Skeletal muscle cell (primary cell): ENCODE measurements at places on chromosomes 16 and 17.
A peak's percentile ranks its signal among the peaks of the same experiment; 100 is the strongest.

DNA sequence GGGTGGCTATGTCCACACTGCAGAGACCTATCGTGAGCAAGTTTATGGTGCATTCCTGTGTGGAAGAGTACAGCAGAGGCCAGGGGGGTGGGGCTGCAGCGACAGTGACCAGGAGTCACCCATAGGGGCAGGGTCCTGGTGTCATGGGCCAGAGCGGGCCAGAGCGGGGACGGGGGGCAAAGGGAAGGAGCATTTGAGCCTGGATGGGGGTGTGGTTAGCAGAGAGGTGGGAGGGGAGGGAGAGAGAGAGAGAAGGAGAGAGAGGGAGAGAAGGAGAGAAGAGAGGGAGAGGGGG is 17.8 kb downstream of the JPH3 start:
- no peak for DNase-seq

DNA sequence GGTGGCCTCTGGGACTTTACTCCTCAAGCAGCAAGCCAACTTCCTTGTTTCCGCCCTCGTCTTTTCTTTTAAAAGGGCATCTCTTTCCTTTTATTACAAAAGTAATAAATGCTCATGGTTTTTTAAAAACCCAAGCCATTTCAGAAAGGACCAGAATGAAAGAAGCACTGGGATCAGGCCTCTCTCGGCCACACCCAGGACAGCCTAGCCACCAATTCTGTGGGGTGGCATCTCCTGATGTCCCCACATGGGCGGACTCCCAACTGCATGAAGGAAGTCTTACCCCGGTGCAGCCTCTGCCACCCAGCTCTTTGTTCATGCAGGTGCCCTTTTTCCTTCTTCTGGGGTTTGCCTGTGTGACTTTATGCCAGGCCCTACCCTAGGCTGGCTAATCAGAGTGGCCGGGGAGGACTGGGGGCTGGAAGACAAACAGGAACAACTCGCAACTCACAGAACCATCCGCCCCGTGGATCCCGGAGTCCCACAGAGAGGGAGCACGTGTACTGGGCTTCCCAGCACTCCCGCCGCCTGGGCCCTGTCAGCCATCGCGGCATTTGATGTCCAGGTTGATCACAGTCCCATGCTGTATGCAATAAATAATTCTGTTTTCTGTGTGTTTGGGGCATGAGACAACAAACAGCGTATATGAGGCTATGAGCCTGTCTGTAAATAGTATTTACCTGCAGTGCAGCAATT is 2.6 kb upstream of the RASD1 start:
- no peak for DNase-seq

DNA sequence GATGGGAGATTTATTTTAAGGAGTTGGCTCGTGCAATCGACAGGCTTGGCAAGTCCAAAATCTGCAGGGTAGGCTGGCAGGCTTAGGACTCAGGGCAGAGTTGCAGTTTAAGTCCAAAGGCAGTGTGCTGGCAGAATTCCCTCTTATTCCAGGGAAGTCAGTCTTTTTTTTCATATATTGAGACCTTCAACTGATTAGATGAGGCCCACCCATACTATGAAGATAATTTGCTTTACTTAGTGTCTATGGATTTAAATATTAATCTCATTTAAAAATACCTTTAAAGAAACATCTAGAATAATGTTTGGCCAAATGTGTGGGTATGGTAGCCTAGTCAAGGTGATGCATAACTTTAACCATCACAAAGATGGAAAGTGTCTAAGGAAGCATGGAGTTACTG is 99.8 kb downstream of the CNTNAP4 start:
- DNase-seq: no peak

DNA sequence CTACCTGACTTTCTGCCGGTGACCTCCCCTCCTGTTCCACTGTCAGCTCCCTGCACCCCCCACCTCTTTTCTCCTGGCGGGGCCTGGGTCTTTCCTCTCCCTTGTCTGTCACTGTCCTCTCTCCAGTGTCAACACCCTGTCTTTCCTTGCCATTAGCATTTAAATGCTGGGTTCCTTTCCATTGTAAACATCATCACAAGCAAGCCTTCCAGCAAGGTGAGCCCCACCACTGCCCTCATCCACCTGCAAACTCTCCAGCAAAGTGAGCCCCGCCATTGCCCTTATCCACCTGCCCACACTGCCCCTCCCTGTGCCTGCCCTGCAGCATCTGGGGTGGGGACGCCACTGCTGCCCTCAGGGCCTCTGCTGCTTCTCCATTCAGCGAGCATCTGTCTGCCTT is 195.0 kb downstream of the ENGASE start:
- no peak for DNase-seq

DNA sequence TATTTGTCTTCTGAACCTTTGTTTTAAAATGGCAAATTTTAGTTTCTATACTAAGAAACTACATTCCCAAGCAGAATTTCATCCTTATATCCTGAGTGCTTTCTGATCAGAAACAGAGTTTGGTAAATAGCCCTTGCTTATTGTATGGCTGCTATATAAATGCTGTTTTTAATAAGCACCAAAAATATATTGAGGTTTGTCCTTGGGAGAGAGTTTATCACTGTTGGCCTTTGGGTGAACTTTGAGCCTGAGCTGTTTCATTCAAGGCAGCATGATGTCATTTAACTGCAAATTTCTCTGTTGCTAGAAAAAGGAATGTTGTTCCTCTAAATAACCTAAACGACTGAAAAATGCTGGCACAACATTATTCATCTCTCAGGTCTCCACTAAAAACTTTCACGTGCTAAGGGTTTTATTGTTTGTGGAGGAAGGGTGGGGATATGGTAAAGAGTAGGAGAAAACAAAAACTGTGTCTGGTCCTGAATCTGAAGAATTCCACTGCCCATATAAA is 334.3 kb upstream of the TBX2 start:
- DNase-seq: no peak

- DNase-seq: no peak
Measured at GRCh38 chr16:73526011-73526804, 478.3 kb upstream of the ZFHX3 start.

GRCh38 chr16:48535831-48536613 is 74.0 kb downstream of the N4BP1 start:
- peak; percentile 65 for DNase-seq

- no peak for DNase-seq
Measured at GRCh38 chr16:16821261-16821660, 442.3 kb downstream of the NPIPA7 start.

GRCh38 chr17:43176119-43176570 is 5.1 kb downstream of the NBR1 start:
- no peak for DNase-seq

GRCh38 chr17:73592501-73592961 is 51.7 kb downstream of the SDK2 start:
- DNase-seq: no peak

DNA sequence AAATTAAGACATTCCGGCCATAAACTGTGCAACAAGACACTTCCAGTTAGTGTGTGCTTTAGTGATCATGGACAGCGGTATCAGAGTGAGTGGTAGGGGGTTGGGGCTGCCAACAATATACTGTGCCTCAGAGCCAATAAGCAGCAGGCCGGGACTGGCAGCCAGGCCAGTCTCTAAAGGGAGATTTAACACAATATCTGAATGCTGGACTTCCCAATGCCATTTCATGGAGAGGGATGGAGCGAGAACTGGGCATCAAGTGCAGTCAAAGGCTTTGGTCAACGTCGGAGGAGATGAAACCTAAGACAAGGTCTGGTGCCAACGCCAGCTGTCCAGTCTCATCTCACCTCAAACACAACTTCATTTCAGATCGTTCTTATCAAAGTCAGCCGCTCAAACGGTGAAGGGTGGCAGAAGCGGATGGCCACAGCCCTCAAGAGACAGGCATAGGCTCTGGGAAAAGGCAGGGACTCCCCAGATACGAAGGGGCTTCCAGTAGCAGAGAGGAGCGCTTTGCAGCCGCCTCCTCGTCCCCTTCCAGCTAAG is 935 bp downstream of the USP32 start:
- DNase-seq: peak; percentile 27

GRCh38 chr17:48228720-48229119 is 121.2 kb downstream of the SNX11 start:
- no peak for DNase-seq

GRCh38 chr16:57239107-57239506 is 6.0 kb upstream of the ARL2BP start:
- DNase-seq: no peak

GRCh38 chr17:12734926-12735325 is 54.4 kb upstream of the ARHGAP44 start:
- DNase-seq: no peak

- no peak for DNase-seq
Measured at GRCh38 chr16:35200662-35201061, 1741.2 kb downstream of the TP53TG3F start.

DNA sequence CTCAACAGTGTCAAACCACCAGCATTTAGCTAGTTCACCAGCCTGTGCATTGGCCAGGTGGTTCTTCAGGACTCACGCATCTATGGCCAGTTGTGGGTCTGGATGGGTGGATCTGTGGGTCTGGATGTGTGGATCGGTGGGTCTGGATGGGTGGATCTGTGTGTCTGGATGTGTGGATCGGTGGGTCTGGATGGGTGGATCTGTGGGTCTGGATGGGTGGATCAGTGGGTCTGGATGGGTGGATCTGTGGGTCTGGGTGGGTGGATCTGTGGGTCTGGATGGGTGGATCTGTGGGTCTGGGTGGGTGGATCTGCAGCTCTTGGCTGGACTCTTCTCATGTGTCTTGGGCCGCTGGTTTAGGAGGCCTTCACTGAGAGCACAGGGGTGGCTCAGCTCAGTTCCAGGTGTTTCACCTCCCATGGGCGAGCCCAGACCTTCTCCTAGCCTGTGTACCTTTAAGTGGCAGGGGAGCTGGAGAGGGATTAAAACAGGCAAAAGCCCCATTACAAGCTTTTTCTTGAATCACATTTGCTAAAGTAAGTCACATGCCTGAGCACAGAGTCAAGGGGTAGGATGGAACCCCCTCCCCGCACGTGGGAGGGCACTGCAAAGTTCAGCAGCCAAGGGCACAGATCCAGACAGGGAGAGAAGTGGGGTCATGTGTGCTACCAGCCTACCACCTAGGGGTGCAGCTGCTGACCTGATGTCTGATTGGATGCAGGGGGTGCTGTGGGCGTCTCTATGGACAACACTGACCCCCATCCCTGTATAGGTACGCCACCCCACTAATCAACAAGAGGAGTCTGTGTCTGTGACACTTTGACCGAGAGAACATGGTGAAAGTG is 3.4 kb upstream of the NUBP1 start:
- no peak for DNase-seq

- DNase-seq: no peak
Measured at GRCh38 chr16:4194661-4195060, 47.2 kb downstream of the SRL start.

- no peak for DNase-seq
Measured at GRCh38 chr17:50458270-50458669, 10.4 kb downstream of the CHAD start.

GRCh38 chr16:4053301-4053845 is 62.9 kb downstream of the ADCY9 start:
- DNase-seq: no peak

GRCh38 chr17:78112518-78113471 is 15.8 kb downstream of the TMC6 start:
- DNase-seq: no peak

DNA sequence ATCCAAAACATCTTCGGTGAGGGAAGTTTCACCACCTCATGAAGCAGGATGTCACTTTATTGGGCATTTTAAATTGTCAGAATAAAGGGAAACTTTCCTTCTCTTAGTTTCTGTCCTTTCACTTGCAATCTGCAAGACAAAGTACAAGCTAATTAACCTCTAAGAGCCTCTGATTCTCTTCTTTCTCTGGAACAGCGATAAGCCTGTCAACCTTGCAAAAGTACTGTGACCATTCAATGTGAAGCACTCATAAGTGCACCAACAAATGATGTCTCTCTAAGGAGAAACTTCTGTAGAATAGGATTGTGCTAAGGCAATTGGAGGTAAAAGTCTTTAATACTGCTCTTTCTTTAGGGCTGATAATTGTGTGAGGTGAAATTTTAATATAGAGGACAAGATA is 1622.3 kb downstream of the CDH8 start:
- no peak for DNase-seq

- no peak for DNase-seq
Measured at GRCh38 chr17:47692137-47692894, 1.6 kb upstream of the TBKBP1 start.

- DNase-seq: no peak
Measured at GRCh38 chr17:32783602-32784001, 93.3 kb downstream of the MYO1D start.

GRCh38 chr17:71798701-71799100 is 322.1 kb upstream of the SOX9 start:
- DNase-seq: no peak

GRCh38 chr16:54817940-54818574 is 112.6 kb upstream of the IRX5 start:
- DNase-seq: no peak
